ENCODE measurements at places on chromosomes 1 and 21. TPM values are rescaled to one million over a fixed set of nuclear protein-coding genes. Genes with fewer than 3 reads are reported as not detected.

- no peak for DNase-seq
Measured at GRCh38 chr1:21490774-21491487, 18.3 kb upstream of the ALPL start.

DNA sequence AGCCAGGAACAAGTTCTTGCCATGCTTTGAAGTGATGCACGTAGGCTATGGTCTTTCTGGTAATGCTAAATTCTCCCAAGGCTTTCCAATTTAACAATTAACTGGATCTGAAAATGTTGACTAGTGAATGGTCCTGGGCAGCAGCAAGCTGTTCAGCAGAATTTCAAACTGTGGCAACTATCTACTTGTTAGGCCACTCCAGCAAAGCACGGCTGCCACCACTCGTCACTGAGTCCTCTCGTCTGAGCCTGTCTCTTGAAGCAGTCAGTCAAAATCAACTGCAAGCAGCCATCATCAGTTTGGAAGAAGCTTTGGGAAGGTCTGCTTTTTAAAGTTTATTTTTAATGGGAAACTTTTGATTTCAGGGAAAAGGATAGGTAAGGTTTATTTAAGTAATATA lies 6.1 kb downstream of the FLVCR1 start:
- DNase-seq: no peak

DNA sequence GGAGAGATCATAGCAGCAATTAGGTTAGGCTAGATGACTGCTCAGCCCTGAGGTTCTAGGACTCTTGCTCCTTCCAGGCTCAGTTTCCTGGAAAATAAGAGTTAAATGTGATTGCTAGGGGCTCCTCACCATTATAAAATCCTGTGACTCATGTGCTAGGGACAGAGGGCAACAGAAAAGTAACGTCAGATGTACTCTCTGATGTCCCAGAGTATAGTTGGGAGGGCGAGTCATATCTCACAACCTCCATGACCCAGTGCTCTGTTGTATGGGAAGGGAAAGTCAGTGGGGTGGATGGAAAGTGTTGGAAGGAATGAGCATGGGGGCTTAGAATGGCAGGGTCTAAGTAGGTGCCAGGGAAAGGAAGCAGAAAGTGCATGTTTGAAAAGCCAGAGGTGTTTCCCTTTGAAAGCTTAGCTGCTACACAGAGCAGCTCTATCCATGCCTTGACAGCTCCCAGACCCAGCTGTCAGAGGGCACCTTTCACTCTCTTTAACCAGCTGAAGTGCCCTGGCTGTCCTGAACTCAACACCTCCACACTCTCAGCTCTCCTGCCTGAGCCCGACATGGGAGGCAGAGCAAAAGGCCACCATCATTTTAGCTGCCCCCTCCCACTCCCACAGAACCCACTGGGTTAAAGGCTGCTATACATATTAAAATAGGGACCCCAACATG lies 11.6 kb downstream of the GJA5 start:
- DNase-seq: peak; percentile 48

DNA sequence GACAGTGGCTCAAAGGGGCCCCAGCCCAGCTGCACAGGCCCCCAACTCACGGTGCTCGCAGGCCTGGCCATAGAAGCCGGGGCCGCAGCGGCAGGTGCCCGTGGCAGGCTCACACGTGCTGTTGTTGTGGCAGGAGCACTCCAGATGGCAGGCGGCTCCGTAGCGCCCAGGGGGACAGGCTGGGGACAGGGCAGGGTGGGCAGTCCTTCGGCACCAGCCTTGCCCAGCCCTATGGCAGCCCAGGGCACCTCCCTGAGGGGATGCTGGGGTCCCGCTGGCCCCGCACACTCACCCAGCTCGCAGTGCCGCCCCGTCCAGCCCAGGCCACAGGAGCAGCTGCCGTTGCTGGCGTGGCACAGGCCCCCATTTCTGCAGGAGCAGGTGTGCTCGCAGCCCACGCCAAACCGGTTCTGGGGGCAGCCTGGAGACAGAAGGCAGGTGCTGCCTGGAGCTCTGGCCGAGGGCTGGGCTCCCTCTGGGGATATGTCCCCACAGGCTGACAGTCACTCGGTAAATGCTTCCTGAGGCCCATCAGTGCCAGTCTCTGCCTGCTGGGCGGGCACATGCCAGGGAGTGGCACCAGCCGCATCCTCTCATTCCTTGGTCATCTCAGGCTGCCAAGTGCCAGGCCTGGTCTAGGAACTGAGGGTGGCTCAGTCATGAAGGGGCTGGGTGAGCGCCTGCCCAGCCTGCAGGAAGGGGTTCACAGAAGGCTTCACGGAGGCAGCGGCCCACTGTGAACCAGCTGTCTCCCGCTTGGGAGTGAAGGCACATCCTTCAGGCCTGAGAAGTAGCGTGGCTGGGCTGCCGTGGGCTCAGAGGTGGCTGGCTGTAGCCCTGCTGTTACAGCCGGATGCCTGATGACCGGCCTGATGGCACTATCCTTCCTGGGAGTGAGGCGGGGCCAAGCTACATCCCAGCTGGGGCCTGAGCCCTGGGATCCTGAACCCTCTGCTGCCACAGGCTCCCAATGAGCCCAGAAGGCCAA lies 40.1 kb downstream of the ARHGEF16 start:
- no peak for DNase-seq

DNA sequence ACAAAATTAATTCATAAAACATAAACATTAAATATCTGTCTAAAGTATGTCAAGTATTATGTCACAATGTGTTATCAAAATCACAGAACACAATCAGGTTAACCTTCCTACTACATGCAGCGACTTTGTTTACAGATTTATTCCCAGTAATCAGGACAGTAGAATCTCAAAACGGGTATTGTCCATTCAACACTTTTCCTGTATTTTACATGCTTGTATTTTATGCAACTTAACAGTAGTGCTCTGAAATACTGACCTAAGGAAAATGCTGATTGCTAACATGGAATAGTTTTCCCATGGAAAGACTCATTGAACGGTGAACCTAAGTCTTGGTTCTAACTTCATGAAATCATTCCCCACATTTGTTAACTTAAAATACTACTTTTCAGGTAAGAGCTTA lies 2.3 kb downstream of the SERBP1 start:
- DNase-seq: no peak

GRCh38 chr1:60503266-60503925 lies 429.8 kb upstream of the C1orf87 start:
- DNase-seq: no peak

- no peak for DNase-seq
Measured at GRCh38 chr1:52057876-52058415, 1.9 kb downstream of the BTF3L4 start.

DNA sequence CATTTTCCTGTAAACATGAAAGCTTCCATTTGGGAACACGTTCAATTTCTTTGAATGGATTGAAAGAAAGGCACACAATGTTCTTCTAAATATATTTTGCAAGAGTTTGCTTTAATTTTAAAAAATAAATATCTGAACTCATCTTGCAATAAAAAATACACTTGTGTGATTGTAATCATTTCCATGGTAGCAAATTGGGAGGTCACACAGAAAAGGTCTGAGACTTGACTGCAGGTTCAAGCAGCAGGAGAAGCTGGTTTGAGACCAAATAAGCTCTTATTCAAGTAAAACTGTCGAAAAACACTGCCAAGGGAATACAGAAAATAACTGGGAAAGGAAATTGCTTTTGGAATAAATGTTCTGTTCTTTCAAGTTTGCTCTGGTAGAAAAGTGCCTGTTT lies 498.9 kb downstream of the ADGRL2 start:
- no peak for DNase-seq

GRCh38 chr1:20137604-20138003 lies 1.5 kb upstream of the PLA2G2F start:
- no peak for DNase-seq

DNA sequence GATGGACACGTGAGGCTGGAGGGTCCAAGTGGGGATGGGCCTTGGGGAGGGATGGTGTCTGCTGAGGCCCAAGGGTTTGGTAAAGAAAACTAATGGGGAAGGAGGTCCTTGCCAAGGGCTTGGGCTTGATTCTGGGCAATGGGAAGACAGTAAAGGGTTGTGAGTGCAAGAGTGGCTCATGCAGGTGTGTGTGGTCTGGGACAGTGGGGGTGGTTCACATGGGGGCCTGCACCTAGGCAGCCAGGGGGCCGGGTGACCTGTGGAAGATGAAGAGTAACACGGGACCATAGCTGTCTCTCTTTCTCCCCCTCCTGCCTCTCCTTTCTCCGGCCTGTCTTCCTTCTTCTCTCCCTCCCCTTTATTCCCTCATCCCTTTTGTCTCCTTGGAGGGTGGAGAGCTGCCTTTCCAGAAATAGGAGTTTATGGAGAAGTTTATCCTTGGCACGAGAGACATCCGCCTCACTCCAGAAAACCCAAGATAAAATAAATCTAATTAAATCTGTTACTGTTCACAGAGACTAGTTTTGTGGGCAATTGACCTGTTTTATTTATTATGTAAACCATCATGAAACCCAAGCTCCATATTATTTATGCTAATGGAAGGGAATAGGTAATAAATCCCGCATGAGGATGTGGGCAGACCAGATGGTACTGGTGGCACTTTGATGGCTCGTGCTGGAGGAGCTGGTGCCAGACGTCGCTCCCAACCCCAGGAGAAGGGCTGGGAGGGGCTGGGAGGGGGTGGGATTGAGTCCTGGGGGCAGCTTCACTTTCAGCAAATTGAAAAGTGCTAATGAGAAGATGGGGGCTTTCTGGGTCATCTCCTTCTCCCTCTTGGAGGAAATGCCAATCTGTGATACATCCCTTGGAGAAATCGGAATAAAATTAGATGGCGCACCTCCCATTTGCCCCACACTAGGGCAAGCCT lies 272.9 kb upstream of the CSF3R start:
- no peak for DNase-seq

- DNase-seq: no peak
Measured at GRCh38 chr1:157278383-157279137, 140.4 kb upstream of the ETV3 start.

GRCh38 chr1:234495231-234495990 lies 16.4 kb upstream of the TARBP1 start:
- no peak for DNase-seq

GRCh38 chr1:117389284-117389683 lies 22.0 kb downstream of the MAN1A2 start:
- no peak for DNase-seq

DNA sequence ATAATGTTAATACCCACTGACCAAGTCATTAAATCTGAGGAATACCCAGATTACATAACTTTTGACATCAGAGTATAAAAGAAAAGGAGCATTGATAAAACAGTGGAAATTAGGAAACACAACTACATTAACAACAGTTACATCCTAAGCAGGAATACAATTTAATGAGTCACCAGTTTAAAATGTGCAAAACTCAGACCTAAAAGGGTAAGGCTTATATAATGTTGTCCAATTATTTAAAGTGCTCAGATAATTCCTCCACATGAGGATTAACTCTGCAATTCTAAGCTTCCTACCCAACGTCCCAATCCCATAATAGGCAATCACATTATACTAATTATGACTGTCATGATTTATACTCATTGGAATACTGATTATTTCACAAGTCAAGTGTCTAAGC lies 50.5 kb downstream of the ABL2 start:
- no peak for DNase-seq

GRCh38 chr1:8663915-8664329 lies 153.5 kb downstream of the RERE start:
- DNase-seq: peak; percentile 42

DNA sequence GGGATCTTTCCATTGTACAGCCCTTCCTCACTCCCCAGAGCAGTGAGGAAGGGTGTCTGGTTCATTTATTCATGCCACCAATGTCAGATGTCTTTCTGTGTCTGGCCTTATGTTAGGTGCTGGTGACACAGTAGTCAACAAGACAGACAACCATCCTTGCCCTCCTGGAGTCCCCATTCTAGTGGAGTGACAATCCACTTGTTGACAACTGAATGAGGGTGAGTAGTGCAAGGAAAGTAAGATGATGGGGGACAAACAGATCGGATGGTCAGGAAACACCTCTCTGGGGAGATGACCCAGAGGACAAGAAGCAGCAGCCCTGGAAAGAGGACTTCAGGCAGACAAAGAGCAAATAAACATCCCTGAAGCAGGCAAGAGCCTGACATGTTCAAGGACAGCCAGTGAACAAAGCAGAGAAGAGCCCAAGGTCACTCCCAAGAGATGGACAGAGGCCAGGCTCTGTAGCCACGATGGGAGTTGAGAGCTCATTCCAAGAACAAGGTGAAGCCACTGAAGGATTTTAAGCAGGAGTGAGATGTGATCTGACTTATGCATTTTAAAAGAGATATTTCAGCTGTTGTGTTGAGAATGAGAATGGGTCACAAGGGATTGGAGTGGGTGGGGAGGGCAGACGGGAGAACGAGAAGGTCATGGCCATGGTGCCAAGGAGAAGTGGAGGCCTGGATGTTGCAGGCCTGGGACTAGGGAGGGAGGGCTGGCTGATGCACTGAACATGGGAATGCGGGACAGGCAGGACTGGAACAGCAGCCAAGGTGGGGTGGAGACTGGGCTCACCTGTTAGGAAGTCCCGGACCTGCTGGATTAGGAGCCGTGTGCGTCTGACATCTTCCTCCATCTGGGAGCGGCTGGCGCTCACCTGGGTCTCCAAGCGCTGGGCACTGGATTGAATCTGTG lies 30.2 kb downstream of the LAMB3 start:
- no peak for DNase-seq

GRCh38 chr1:81304187-81304586 lies 496.5 kb upstream of the ADGRL2 start:
- no peak for DNase-seq

DNA sequence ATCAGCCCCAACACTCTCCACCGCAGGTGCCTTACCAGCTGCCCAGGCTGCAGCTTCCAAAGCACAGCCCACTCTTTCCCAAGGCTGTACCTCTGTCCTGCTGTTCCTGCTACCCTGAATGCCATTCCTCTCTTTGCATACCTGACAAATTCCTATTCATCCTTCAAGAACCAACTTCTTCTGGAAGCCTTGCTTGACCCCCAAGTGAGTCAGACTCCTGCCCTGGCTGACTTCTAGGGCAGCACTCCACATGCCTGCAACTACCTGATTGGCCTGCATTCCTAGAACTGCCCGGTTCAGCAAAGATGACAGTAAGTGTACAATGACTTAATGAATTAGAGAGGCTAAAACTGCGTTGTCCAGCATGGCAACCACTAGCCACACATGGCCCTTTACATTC lies 20.8 kb upstream of the PDZK1IP1 start:
- DNase-seq: no peak

RHCE gene
- 4.9 TPM for total RNA-seq

FRRS1 gene
- 8.2 TPM for total RNA-seq

MEX3A gene
- 0.31 TPM for total RNA-seq

RHD gene
- not detected for total RNA-seq

SPATA46 gene
- total RNA-seq: not detected

PIGK gene
- total RNA-seq: 40.7 TPM

KDF1 gene
- 0.26 TPM for total RNA-seq

SPATA17 gene
- 0.62 TPM for total RNA-seq

TAS1R1 gene
- not detected for total RNA-seq
